ENCODE measurements at places on chromosomes 3 and 15.
A peak's percentile ranks its signal among the peaks of the same experiment; 100 is the strongest.

- no peak for DNase-seq
Measured at GRCh38 chr3:187685948-187686347, 15.8 kb upstream of the SST start.

GRCh38 chr3:175015056-175015635 is 156.0 kb downstream of the NAALADL2 start:
- DNase-seq, result no peak

DNA sequence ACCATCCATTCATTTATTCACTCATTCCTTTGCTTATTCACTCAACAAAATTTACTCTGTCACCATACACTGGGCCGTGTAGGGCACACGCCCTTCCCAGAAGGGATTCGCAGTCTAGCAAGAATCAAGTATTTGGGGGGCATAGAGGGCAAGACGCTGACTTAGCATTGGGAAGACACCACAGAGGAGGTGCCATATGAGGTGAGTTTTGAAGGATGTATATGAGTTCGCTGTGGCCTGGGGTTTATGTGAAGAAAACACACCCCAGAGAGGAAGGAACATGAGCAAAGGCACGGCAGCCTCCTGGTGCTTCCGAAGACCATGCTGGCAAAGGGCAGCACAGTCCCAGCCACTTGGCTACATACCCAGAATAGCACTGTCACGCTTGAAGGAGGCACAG is 23.1 kb upstream of the IQSEC1 start:
- no peak for DNase-seq

DNA sequence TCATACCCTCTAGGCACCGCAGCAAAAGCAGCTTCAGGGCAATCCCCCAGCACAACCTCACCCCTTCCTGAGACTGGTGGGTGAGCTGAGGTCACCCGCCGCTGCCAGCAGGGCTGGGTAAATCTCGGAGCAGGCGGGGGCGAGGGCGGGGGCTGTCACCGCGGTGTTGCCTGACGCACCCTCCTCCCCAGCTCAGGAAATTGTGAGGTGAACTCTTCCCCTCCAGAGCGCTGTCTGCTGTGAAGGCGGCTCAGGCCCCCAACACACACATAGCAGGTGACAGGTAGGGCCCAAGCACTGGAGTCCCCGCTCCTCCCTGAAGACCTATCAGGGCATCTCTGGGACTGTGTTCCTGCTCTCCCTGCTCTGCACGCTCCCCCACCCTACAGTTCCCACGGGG is 30.2 kb upstream of the FURIN start:
- DNase-seq, result peak; percentile 85

- DNase-seq, result no peak
Measured at GRCh38 chr3:113374078-113374477, 67.2 kb downstream of the CFAP44 start.

DNA sequence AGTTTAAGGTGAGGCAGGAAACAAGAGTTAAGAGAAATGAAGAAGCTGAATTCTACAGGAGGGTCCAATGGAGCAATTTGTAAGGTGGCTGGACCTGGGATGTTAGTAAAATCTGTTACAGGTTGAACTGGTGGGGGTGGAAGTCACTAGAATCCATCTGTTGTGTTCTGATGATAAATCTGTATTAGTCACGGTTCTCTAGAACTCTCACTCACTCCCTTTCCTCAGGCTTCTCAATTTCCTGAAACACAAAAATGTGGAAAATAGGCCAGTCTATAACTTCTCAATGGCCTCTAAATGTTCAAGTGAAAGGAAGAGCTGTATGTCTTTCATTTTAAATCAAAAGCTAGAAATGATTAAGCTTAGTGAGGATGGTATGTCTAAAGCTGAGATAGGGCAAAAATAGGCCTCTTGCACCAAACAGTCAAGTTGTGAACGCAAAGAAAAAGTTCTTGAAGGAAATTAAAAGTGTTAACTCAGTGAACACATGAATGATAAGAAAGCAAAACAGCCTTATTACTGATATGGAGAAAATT is 180.2 kb upstream of the CBLB start:
- no peak for DNase-seq

- DNase-seq, result no peak
Measured at GRCh38 chr3:46463868-46464241, 850 bp downstream of the LTF start.

- DNase-seq, result no peak
Measured at GRCh38 chr3:120741837-120742197, 499 bp downstream of the RABL3 start.

DNA sequence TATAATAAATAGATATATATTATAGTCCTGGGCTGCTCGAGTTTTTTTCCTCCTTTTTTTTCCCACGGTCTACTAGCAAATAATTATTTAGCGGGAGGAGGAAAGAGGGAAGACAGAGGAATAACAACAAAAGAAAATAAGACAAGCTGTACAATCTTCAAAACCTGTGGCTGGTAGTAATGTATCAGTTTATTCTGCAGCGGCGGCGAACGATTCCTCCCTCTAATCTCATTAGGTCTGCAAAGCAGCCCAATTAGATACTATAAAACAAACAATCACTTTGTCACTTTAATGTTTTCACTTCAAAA is 390 bp upstream of the TLE3 start:
- DNase-seq, result no peak

GRCh38 chr3:14200841-14201240 is 22.2 kb downstream of the LSM3 start:
- no peak for DNase-seq

DNA sequence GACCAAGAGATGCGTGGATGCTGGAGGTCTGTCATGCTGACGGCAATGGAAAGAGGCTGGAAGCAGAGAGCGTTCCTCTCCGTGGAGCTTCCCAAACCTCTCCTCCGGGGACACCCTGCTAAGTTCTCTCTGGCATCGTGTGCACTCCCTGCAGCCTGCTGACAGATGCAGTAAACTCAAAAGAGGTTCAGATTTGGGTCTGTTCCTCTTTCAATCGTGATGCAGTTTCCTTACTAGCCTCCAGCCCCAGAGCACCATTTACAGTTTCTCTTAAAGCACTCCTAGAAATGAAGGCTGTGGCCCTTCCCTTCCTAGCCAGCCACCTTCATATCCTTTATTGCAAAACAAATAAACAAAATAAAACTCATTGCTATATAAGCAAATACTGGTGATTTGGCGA is 47.3 kb upstream of the LRRC58 start:
- no peak for DNase-seq

- DNase-seq, result no peak
Measured at GRCh38 chr3:133663569-133664313, 2.0 kb upstream of the TOPBP1 start.

DNA sequence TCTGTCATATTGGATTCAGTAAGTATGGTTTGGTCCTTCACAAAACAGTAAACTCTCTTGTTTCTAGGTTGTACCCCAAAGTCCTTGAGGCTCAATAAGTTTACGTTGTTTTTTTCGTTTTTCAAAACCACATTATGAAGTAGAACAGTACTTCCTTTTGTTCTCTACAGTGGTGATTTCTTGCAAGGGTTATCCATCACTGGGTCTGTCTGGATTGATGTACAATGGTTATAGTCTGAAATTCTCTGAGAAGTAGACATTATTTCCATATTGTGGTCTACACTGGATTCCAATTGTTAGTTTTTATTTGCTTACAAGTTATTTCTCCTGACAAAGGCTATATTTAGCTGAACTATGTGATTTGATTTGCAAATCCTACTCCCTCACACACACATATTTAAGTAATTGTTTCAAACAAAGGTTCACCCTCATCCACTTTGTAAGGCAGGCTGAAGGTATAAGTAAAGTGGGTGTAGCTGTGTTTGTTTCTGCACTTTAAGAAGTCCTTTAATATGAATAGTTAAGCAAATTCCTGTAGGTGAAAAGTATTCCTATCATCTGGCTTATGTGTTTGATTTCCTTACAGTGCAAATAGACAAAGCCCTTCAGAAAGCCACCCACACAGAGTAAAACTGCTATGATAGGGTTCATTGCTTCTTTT is 64.2 kb upstream of the MME start:
- no peak for DNase-seq

GRCh38 chr15:59413577-59413976 is 24.4 kb upstream of the FAM81A start:
- DNase-seq, result no peak

DNA sequence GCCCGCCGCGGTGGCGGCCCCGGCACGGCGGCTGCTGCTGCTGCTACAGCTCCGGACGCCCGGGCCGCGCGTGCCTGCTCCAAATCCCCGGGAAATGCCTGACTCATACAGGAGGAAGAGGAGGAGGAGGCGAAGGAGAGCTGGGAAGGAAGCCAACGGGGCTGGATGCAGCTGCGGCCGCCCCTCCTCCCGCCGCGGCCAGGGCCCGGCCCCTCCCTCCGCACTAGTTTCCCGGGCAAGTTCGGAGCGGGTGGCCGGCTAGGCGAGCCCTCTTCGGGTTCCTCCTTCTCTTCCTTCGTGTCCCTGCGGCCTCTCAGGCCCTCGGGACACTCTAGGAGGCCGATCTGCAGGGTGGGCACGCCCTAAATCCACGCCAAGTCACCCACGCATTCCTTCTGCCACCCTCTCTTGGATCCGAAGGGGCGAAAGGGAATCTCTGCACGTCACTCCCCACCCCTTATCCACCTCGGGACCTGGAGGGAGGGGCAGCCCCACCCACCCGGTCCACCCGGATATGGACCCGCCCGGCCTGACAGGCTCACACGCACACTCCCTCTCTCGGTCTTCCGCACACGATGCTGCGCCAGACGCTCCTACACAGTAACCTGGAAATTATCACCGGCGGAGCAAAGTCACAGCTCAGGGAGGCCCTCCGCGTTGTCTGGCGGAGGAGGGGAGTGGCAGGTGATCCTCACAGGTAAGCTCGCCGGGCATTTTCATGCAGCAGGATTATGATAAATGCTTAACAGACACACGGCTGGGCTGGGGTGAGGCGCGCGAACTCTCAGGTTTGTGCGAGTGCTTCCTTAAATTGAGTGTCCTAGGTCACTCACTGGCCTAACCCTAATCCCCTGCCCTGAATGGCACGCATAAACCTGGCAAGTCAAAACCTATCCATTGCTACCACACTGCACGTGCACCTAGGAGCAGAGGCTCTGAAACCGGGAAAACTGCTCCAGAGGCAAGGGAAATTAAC is at the start of the genes OSBPL10 and ZNF860:
OSBPL10 (minus strand) TSS at position 57 of the 976 bp plus-strand sequence. CDS start 83 bp downstream, outside the sequence.
ZNF860 (plus strand) TSS at position 545 of the 976 bp plus-strand sequence. CDS start 7,330 bp downstream, outside the sequence.
- DNase-seq, result peak; percentile 32

- no peak for DNase-seq
Measured at GRCh38 chr3:146283781-146284445, 33.0 kb upstream of the PLSCR4 start.

DNA sequence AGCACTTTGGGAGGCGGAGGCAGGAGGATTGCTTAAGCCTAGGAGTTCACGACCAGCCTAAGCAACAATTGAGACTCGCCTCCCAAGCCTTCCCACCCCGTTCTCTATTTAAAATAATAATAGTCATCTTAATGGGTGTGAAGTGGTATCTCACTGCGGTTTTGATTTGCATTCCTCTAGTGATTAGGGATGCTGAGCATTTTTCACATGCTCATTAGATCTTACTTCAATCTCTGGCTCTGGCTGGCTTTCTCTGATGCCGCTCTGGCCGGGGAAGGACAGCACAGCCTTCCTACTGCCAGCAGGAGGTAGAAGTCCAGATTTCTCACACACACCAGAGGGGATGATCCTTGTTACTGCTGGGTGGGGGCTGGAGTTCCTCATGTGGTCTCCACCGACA is 7.4 kb upstream of the EIF4A2 start:
- DNase-seq, result no peak

- DNase-seq, result no peak
Measured at GRCh38 chr3:73656241-73656890, 31.6 kb upstream of the PDZRN3 start.

- no peak for DNase-seq
Measured at GRCh38 chr15:67997996-67998395, 56.1 kb upstream of the PIAS1 start.

Measured in activated naive CD4-positive, alpha-beta T cell treated with anti-CD3 and anti-CD28 coated beads, Interleukin-2, amount 50 U/mL, for 16 hours (primary cell).